Stimulated activated CD4-positive, alpha-beta T cell treated with anti-CD3 and anti-CD28 coated beads, Interleukin-4, amount 100 ng/mL, for 1 hour (primary cell): ENCODE measurements at places on chromosomes 11 and 22.

- DNase-seq: no peak
Measured at GRCh38 chr11:22304337-22304961, 33.7 kb upstream of the SLC17A6 start.

DNA sequence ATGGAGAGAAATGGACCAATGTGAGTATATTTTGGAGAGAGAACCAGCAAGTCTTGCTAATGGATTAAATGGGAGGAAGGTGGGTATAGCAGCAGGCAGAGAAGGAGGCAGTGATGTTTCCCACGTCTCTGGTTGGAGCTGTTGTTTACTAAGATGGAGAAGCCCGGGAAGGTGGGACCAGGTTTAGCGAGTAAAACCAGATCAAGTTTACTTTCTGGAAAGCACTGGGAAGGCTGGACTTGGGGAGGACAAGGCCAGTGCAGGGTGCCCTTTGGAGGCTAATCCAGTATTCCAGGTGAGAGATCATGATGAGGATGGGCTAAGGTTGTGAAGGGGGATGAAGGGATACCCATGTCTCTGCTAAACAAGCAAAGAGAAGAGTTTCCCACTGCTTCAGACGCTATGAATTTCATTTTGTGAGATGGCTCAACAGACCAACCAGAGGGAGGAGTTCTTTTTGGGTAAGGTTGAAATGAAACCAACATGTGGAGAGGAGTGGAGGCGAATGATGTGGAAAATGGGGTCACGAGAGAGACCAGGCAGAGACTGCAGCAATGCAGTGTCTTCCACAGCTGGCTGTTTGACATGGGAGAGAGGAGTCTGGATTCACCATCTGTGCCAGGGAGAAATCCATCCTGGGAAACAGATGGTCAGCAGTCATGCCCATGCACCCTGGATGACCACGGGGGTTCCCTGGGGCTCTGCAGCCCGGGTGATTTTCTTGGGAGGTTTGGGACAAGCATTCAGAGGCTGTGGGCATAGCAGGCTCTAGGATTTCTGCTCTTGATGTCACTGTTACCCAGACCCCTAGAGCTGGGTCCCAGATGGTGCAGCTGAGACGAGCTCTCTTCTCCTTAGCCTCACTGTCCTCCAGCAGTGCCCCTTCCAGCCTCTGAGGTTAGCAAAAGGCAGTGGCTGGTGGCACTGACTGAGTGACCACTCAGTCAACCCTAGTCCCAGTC is 24.9 kb downstream of the COMMD9 start:
- DNase-seq: no peak

- no peak for DNase-seq
Measured at GRCh38 chr11:119974467-119974866, 163.4 kb downstream of the TRIM29 start.

GRCh38 chr11:122690384-122690783 is 34.9 kb downstream of the UBASH3B start:
- no peak for DNase-seq

GRCh38 chr22:31611061-31611760 is 50.8 kb downstream of the PISD start:
- no peak for DNase-seq

GRCh38 chr11:113286509-113287497 is 27.6 kb upstream of the TTC12 start:
- DNase-seq: no peak

GRCh38 chr11:25938952-25939351 is 393.0 kb upstream of the ANO3 start:
- DNase-seq: no peak

- DNase-seq: no peak
Measured at GRCh38 chr11:47378836-47379170, 456 bp upstream of the SPI1 start.

GRCh38 chr11:96309016-96309642 is 33.9 kb downstream of the MAML2 start:
- no peak for DNase-seq
